ENCODE measurements at places on chromosomes 7 and 10.

DNA sequence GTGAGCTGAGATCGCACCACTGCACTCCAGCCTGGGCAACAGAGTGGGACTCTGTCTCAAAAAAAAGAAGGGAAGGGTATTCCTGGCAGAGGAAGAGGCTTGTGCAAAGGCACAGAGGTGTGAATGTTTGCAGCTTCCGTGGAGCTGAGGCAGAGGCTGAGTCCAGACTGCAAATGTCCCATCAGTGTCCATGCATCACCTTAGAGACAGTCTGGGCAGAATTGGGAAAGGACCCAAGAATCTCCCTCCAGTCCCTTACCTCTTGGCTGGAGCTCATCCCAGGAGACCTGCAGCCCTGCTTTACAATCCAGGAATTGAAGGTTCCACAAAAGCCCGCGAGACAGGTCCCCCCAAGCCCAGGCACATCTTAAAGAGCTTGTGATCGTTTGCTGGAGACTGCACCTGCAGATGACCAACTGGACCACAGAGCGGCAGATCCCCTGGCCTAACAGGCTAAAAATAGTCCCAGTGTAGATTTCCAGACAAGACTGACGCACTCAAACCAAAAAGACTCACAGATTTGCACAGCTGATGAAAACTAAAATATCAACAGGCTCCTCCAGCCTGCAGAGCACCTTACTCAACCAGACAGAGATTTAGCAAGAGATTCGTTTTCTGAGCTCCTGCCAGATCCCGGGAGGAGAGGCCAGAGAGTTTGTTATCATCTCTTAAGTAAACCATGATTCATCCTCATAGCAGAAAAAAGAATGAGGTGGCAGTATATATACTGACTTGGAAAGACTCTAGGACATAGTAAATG, 22.9 kb upstream of the NANOS1 start:
- no peak for DNase-seq

DNA sequence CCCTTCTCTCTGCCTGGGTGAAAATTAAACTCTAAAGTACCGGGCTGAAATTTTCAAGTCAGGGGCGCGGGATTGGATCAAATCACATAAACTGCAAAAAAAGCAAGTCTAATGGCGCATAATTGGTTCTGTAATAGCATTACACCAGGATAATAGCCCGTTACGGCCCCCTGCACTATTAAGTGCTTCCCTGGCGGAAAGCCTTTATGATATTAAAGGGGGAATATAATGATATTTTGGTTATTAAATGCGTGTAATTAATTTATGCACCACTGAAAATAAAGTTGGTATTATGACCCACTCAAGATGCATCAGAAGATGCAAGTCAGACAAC, 744 bp upstream of the DRGX start:
- DNase-seq = no peak

DNA sequence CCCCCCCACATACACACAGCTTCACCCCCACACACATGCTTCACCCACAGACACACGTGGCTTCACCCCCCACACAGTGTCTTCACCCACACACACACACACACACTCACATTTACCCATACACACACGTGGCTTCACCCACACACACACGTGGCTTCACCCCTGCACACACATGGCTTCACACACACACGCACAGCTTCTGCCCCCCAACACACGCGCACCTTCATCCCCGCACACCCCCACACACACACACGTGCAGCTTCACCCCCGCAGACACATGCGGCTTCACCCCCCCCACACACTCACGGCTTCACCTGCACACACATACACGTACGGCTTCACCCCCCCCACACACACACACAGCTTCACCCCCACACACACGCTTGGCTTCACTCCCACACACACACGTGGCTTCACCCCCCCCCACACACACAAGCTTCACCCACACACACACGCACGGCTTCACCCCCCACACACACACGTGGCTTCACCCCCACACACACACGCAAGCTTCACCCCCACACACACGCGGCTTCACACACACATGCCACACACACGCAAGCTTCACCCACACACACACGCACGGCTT, 82.4 kb downstream of the NKX6-2 start:
- peak; percentile 3 for DNase-seq

DNA sequence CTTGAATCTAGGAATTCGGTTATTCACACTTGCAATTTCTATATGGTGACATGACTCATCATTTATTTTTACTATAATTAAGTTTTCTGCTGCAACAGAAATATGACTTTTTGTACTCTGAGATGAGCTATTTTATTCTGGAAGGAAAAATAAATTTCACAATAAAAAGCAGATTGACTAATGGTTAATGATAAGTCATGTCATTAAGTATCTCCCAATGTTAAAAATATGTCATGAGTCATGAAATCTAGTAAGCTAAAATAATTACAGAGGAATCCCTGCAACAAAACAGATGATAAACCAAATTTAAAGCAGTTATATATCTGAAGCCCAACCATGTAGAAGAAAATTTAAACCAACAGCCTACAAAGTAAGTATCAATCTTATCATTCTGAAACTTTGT, 149.2 kb downstream of the CACNA2D1 start:
- no peak for DNase-seq

DNA sequence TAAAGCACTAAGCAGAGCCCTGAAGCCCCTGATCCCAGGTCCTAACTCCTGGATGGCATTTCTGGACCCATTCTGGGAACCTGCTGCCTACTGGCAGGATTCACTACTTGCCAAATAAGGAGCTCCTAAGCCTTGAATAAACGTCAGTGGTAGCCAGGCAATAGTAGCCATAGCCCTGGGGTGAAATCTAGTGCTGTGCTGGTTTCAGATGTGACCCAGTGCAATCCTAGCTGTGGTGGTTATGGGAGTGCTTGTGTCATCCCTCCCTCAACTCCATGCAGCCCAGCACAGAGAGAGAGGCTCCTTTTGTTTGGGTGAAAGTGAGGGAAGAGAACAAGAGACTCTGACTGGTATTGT, 43.7 kb downstream of the PCLO start:
- DNase-seq = no peak

DNA sequence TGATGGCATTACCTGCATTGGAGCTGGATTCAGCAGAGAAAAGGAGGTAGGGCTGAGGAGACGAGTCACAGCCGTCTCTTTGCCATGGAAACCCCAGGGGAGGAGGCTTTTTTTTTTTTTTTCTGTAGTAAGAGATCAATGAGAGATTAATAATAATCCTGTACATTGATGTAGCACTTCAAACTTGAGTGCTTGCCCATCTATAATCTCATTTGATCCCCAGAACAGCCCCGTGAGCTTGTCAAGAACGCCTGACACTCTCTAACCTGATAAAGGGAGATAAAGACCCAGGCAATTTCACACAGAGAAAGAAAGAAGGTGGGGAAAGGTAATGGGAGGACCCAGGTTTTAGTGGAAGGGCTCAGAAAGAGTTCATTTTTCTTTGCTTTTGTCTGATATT, 195.2 kb upstream of the FOXK1 start:
- DNase-seq = no peak

- no peak for DNase-seq
Measured at GRCh38 chr10:95289921-95290421, 832 bp downstream of the PDLIM1 start.

GRCh38 chr7:154874409-154875113, 128.4 kb downstream of the PAXIP1 start:
- DNase-seq = peak; percentile 10

Measured in left hindlimb (tissue), 1 donor.